ENCODE measurements at places on chromosomes 5 and 9.

DNA sequence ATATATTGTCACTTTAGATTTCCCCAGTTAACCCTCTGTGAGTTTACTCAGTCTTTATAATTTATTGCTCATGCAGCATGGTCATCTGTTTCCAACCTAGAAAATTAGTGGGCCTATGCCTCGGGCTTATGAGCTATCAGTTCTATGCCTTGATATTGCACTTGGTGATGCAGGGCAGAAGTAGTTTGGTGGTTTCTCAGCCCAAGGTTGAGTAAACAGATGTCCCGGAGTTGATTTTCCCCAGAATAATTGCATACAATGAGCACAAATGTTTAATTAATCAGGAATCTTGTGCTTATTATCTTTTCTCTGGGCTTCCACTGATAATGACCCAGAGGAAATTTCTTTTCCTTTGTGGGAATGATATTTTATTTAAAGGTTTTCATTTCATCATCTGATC, 474.0 kb downstream of the CCDC171 start:
- DNase-seq, result no peak

DNA sequence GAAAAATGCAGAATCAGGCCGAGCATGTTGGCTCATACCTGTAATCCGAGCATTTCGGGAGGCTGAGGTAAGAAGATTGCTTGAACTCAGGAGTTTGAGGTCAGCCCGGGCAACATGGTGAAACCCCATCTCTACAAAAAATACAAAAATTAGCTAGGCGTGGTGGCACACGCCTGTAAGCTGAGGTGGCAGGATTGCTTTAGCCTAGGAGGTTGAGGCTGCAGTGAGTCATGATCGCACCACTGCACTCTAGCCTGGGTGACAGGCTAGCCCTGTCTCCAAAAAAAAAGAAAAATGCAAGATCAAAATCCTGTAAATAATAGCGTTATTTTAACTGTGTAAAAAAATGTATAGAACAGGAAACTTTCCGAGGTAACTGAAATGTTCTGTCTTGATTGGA, 39.4 kb downstream of the RNF44 start:
- DNase-seq, result no peak

DNA sequence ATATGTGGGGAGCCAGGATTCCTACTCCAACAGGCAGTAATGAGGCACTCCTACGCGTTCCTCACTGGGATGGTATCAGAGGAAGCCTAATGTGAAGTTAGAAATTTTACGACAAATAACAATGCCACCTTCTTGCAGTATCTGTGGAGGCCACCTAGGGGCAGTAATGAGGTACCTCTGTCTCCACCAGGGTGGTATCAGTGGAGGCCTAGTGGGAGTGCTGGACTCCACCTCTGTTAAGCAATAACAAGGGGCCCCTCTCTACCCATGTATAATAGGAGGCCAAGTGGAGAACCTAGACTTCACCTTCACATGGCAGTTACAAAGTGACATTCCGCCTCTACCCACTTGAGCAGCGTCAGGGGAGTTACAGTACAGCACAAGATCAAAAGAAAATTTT, 147.9 kb downstream of the PLPPR1 start:
- DNase-seq, result no peak

DNA sequence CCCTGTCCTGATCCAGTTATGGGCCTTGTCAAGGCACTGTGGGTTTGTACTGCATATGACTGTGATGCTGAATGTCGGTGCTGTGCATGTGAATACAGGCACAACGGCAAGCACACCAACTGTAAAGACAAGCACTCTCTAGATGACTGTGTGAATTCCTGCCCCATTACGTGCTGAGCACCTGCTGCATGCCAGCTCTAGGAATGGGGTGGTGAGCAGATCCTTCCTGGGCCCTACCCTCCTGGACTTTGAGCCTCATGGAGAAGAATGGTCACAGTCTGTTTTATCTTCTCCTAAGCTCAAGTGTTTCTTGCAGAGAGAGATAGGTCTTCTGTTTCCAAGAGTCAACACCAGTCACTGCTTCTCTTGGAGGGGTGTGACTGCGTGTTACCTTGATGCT, 56.0 kb upstream of the RARS1 start:
- no peak for DNase-seq

- no peak for DNase-seq
Measured at GRCh38 chr5:180589771-180590542, 1.3 kb downstream of the SCGB3A1 start.

DNA sequence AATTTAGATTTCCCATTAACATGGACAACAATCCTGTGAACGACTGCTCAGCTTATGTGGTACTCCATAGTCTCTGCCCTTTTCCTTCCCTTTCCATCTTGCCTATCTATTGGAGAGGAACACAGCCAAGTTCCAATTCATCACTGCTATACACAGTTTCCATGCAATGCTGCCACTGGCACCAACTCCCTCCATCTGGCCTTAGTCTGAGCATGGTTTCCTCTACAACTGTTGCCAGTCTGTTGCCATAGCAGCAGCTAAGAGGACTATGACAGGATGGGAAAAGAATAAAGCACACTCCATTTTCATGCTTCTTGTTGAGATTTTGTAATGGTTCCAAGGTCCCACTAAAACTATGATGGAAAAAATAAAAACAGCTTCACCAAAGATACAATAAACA, 189.0 kb downstream of the HCN1 start:
- DNase-seq, result peak; percentile 7

DNA sequence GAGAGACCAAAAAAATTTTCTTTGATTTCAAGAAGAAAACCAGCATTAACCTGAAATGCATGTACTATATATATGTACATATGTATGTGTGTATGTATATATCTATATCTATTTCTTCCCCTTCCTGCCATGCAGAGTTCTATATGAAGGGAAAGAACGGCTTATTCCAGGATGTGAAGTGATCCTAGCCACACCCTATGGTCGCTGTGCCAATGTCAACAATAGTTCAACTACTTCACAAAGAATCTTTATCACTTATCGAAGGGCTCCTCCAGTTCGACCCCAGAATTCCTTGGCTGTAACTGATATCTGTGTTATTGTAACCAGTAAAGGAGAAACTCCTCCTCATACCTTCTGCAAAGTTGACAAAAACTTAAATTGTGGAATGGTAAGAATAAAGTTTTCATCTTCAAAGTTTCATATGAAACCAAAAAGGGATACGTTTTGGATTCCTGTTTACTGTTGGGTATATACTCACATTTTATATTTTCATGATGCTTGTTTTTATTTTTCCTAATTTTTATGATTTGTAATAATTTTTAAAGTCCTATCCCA, 56.2 kb downstream of the DENND4C start:
- no peak for DNase-seq

- DNase-seq, result no peak
Measured at GRCh38 chr9:6834306-6834705, 76.5 kb downstream of the KDM4C start.

- DNase-seq, result no peak
Measured at GRCh38 chr5:157648275-157648990, 3.8 kb downstream of the SOX30 start.

GRCh38 chr9:13063880-13064459, 215.5 kb downstream of the MPDZ start:
- DNase-seq, result no peak

- no peak for DNase-seq
Measured at GRCh38 chr5:1551426-1552301, 27.9 kb upstream of the LPCAT1 start.

- no peak for DNase-seq
Measured at GRCh38 chr5:143554918-143555477, 151.5 kb upstream of the NR3C1 start.

DNA sequence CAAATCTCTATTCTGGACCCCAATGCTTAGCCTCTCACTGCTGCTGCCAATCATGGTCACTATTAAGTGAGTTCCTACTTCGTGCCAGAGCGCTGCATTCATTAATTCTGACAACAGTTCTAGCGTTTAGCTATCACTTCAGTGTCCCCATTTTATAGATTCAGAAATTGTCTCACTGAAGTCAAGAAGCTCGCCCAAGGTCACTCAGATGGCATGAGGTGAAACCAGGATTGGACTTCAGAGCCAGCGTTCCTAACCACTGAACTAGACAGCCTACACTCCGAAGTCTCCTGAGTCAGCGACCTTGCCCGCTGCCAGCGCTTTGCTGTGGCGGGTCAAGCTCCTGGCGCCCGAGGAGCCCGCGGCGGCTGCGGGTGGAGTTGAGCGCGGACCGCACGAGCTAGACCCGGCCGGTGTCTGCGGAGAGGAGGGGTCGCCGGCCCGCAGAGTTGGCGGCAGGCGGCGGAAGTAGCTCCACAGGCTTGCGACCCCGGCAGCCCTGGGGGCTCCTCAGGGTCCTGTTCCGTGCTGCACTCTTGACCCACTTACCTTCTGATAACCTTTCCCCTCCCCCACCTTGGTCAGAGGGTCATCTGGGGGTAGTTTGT, 2.1 kb upstream of the GABRB2 start:
- DNase-seq, result no peak

GRCh38 chr9:38417003-38417945, 7.0 kb downstream of the IGFBPL1 start:
- DNase-seq, result peak; percentile 49

DNA sequence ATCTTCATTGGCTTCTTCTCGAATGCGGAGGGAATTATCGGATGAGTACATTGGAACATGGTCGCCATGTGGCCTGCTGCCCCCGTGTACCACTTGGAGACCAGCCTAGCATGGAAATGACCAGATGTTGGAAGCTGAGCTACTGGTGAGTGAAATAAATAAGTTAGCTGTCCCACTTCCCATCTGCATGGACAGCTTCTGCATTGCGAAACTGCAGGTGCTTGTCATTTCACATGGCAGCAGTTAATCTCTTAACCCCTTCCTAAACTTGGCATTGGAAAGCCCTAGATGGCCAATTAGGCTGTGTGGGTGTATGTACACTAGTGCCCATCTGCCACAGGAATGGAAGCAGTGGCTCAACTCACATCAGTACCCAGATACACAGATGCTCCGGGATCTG, 246.6 kb upstream of the IL12B start:
- DNase-seq, result no peak

DNA sequence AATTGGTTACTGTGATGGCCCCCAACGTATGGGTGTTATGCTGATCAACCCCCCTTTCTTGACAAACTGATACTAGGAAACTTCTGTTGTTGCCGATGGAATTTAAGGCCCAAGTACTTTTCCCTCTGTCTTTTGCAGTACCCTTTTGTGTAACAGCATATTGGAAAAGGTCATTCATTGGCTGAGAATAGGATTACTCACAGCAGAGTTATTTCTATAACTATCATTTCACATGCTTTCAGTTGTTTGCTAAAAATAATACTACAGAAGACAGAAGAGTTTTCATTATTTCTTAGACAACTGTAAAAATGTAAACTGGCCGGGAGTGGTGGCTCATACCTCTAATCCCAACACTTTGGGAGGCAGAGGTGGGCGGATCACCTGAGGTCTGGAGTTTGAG, 329.5 kb downstream of the KIAA0825 start:
- no peak for DNase-seq

- peak; percentile 92 for DNase-seq
Measured at GRCh38 chr5:67165526-67166459, 30.8 kb downstream of the CD180 start.

DNA sequence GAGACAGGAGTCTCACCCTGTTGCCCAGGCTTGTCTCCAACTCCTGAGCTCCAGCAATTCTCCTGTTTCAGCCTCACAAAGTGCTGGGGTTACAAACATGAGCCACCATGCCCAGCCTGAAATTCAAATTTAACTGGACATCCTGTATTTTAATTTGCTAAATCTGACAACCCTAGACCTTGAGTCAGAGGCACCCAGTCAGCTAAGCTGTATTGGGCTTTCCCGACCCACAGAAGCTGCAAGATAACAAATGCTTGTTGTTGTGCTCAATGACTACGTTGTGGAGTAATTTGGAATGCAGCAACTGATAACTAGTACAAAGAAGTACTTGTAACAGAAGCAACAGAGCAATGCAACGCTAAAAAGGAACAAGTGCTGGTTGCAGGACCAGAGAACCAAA, 533.1 kb downstream of the NTRK2 start:
- DNase-seq, result no peak

DNA sequence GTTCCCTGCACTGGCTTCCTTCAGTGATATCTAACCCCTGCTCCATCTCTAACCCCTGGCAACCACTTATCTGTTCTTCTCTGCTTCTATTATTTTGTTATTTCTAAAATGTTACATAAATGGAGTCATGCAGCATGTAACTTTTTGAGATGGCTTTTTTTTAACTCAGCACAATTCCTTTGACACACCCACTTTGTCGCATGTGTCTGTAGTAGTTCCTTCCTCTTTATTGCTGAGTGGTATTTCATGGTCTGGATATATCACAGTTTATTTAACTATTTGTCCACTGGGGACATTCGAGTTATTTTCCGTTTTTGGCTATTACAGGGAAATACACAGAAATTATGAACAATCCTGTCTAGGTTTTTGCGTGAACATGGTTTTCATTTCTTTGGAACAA, 200.2 kb downstream of the TRIO start:
- peak; percentile 72 for DNase-seq

DNA sequence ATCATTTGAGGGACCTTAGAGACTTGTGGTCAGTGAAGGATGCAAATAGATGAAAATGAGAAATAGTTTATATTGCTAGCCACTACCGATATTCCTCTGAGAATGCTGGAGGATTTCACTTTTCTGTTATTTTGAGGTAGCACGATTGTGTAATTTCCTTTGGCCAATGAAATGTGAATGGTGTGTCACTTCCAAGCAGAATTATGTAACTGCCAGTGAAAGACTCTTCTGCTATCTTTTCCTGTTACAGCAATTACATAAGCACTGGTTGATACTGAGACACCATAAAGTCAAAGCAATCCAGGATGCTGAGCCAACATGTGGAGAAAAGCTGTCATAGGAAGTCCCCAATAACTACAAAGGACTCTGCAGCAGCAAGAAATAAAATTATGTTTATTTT, 3.6 kb upstream of the PCDHA2 start:
- peak; percentile 83 for DNase-seq

GRCh38 chr5:54793468-54794134, 191.8 kb downstream of the ESM1 start:
- no peak for DNase-seq

- DNase-seq, result no peak
Measured at GRCh38 chr9:106843371-106843770, 19.6 kb upstream of the ZNF462 start.

DNA sequence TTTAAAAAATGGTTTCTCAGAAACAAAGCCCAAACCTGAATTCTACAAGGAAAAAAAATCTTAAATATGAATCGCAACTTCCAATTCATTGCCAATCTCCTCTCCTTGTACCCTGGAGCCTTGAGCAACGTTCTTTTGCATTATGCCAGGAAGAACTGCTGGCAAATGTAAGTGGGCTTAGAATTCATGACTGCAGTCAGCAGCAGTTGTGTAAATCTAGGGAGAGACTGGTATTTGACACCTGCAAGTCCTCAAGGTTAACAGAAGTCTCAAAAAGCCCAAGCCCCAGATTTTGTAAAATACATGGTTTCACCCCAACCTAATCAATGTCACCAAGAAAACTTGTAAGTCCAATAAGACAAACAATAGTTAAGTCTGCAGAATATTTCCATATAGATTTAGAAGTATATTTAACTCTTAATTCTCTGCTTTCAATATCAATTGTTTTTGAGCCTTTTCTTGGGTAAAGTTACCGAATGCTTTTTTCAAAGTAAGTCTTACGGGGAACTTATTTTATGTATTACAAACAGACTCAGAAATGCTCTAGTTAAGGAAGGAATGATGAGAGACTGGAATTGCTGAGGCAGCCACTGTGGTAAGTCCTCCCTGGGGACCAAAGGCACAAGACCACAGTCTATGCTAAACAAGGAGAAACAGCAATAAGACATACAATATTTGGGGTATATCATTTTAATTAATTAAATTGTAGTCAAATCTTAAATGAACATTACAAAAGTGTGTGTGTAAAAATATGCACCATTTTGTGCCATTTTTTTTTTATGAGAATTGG, 31.3 kb downstream of the ELL2 start:
- DNase-seq, result no peak

- no peak for DNase-seq
Measured at GRCh38 chr9:136578915-136579649, 33.2 kb upstream of the NOTCH1 start.

- DNase-seq, result no peak
Measured at GRCh38 chr5:131369558-131369957, 105.7 kb downstream of the CDC42SE2 start.
